ENCODE measurements at places on chromosomes 13 and 19.

- DNase-seq, result no peak
Measured at GRCh38 chr13:24265453-24265852, 43.9 kb upstream of the C1QTNF9 start.

DNA sequence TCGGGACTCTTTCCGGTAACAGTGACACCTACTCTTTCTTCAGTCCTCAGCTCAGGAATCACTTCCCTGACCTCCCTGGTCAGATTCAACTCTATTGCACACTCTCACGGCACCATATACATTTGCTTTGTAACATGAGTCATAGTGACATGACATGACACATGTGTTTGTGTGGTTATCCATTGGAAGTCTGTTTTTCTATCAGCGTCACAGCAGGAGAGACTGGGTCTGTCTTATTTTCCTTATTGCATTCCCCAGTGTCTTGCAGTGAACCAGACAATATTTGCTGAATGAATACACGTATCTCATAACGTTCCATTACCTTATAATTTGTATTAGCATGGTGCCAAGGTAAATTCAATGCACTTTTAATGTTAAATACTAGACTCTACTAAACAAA lies 102.0 kb downstream of the DCLK1 start:
- DNase-seq, result no peak

DNA sequence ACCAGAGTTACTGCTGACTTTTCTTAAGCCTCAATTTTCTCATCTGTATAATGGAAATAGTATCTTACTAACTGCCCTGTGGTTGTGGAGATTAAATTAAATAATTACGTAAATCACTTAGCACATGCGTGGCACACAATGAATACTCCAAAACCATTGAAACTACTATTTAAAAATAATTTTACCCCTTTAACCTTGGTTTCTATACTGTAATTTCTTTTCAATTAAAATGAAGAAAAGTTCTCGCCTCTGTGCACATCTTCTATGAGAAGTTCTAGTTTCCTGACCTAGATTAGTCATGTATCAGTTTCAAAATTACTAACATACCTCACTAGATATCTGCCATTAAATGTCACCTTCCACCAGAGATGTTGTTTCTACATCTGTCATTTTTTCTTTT lies 5.7 kb downstream of the SLITRK1 start:
- DNase-seq, result no peak

- no peak for DNase-seq
Measured at GRCh38 chr13:88022431-88023208, 351.4 kb downstream of the SLITRK5 start.

DNA sequence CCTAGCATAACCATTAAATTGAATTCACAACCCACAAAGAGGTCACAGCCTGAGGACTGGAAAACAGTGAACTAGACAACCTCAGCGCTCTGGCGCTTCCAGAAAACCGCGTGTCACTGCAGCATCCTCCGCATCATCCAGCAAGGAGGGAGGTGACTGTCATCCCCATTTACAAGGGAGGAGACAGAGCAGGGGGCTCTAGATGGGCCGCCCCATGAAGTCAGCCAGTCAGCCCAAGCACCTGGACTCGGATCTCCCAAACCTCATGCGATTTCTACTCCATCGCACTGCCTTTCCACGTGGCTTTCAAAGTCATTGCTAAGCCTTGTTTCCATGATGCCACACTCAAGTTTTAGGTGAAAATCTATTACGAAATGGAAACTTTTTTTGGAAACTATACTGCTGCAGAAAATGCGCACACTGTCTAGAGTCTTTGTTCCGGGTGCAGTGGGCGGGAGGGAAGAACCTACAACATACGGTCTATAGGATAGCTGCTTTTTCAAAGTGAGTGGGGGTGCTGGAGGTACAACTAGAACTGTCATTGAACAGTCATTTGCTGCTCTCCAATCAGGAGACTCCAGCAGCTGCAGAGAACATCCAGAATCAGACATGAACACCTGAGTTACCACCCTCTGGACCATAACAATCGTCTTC lies 2.8 kb downstream of the AP3D1 start:
- peak; percentile 21 for DNase-seq

DNA sequence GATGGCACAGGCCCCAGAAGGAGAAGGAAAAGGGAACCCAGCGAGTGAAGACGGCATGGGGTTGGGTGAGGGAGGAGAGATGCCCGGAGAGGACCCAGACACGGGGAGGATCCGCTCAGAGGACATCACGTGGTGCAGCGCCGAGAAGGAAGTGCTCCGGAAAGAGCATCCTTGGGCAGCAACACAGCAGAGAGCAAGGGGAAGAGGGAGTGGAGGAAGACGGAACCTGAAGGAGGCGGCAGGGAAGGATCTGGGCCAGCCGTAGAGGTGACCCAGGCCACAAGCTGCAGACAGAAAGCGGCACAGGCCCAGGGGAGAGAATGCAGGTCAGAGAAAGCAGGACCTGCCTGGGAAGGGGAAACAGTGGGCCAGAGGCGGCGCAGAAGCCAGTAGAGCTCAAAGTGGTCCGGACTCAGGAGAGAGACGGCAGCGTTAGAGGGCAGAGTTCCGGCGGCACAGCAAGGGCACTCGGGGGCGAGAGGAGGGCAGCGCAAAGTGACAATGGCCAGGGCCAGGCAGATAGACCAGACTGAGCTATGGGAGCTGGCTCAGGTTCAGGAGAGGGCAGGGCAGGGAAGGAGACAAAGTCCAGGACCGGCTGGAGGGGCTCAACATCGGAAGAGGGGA lies 1.1 kb downstream of the PPP1R12C start:
- peak; percentile 32 for DNase-seq

DNA sequence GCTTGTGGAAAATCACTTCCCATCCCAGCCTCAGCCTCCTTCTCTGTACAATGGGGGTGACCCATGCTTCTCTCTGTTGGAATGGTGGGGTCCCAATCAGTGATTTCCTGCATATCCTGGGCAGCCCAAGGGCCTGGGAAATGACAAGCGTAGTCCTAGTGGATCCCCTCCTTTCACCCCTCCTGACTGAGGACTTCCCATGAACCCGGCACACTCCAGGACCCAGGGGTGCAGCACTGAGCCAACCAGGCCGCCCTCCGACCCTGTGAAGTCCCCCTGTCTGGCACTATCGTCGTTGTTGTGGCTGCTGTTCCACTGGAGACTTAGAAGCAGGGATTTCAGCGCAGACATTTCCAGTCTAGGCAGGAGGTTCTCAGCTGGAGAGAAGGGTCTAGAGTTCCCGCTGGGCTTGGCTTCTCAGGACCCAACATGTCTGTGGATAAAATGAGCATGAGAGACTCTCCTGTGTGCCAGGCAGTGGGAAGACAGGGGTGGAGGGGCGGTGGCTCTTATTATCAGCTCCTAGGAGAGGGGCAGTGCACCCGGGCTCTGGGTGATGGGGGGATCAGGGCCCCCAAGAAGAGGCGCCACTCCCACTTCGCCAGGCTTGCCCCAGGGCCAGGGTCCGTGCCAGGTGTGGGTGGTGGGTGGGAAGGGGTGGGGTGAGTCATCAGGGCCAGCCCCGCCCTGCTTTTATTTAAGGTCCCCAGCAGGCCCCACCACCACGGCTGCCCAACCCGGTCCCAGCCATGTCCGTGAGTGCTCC lies at the start of gene LGALS7B:
Gene LGALS7B, plus strand, starts transcription at position 723 of the 766 bp plus-strand sequence. Its CDS starts 27 bp downstream, at position 750.
- DNase-seq, result no peak

DNA sequence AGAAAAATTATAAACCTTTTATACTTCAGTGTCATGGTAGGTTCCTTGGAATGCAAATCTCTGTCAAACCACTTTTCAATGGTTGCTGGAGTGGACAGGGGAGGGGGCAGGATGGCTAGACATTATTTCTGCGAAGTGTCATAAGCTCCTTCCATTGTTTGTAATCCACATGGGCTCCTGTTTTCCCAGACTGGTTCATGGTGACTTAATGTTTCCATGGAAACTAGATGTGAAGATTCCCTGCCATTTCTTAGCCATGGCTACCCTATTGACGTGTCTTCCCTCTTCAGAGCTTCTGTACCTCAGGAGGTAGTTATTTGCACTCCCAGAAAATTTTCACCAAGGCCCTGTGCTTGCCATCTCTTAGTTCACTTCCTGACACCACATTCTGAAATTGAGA lies 95.3 kb downstream of the UFM1 start:
- DNase-seq, result no peak

DNA sequence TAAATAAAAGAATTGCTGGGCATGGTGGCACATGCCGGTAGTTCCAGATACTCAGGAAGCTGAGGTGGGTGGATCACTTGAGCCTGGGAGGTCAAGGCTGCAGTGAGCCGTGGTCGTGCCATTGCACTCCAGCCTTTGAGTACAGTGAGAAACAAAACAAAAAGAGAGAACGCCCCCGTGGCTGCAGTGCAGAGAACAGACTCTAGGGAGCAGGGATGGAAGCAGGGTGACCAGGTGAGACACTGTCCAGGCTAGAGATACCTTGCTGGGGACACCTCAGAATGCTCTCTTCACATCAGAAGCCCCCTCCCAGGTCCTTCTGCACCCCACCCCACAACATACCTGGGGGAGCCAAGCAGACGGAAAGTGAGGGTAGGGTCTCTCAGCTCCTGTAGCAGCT lies 24.8 kb downstream of the MAP4K1 start:
- DNase-seq, result no peak

- DNase-seq, result no peak
Measured at GRCh38 chr13:28471421-28471820, 23.5 kb downstream of the FLT1 start.

DNA sequence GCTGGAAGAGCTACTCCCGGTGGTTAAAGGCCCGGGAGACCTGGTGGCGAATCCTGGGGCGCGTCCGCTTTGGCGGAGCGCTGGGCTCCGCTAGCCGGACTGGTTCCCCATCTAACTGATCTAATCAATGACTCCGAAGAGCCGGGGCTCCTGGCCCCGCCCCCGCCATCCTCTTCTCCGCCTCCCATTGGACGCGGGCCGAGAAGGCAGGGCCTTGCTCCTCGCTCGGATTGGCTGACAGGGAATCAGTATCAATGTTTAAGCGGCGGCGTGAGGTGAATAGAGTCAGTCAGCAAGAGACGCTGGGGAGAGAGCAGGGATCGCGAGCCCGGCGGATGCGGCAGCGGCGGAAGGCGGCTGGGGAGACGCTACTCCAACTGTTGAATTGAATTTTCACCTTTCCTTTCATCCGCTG lies 1.7 kb upstream of the PCDH17 start:
- peak; percentile 54 for DNase-seq

- DNase-seq, result no peak
Measured at GRCh38 chr19:14473073-14473977, 1.8 kb downstream of the PTGER1 start.

- DNase-seq, result no peak
Measured at GRCh38 chr13:35693134-35693784, 216.8 kb upstream of the MAB21L1 start.

DNA sequence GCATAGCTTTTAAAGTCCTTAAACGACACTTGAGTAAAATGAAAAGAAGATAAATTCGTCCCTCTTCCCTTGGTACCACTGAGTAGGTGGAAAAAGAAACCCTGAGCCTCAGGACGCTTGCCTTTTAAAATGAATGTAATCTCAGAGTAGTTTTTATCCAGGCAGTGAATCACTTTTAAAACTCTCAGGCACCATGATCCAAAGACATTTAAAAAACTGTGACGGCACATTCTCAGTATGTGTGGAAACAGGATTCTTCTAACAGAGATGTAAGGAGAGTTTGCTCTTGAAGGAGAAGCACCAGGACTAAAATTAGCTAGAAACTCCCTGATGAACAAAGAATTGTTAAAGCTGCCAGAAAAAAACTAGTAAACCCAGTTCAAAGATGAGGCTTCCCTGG lies 105.7 kb upstream of the SLC15A1 start:
- DNase-seq, result no peak

DNA sequence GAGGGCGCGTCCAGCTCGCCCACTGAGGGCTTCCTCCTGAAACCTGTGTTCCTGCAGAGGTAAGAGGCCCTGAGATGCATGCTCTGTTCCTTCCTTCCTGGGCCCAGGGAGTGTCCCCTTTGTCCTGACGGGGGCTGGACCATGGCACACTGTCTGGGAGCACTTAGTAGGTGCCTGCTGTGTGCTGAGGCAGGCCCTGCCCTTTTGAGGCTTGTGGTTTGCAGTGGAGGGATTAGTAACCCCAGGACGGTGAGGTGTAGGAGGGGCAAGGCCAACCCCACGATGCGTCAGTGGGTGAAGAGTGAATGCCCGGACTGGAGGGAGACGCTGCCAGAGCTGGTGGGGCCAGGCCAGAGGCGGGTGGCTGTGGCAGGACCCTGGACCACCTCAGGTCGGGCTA lies 11.2 kb upstream of the F2RL3 start:
- no peak for DNase-seq

- DNase-seq, result no peak
Measured at GRCh38 chr19:13057147-13057572, 45.5 kb downstream of the LYL1 start.

- no peak for DNase-seq
Measured at GRCh38 chr19:51450730-51451307, 7.4 kb downstream of the SIGLEC8 start.

Measured in CD4-positive, alpha-beta memory T cell (primary cell).